ENCODE measurements at places on chromosomes 5 and 9.

DNA sequence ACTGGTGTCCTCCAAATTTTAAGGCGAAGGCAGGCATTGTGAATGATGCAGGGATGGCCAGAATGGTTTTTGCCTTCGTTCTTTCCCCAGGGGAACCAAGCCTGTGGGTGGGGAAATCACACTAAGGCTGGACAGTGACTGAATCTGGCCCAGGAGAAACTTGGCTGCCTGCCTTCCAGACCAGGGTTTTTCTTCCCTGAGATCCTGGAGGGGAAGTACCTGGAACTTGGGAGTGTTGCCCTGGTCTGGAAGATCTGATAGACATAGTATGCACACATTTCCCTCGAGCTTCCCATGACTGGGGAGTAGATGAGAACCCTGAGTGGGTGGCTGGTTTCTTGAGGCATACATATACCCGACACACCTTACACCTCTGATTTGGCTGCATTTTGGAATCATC lies 664 bp upstream of the IL11RA start:
- no peak for DNase-seq

- DNase-seq: no peak
These were observed 54.4 kb upstream of the RUFY1 start for GRCh38 chr5:179495906-179496455.

- DNase-seq: no peak
These were observed 22.8 kb downstream of the IGIP start for GRCh38 chr5:140148508-140148907.

GRCh38 chr5:139186261-139186660 lies 11.9 kb downstream of the SIL1 start:
- DNase-seq: no peak

Measured in ecto neural progenitor cell (in vitro differentiated cells).